Right hindlimb (tissue), 1 donor: ENCODE measurements at places on chromosomes 3 and 15.

GRCh38 chr15:70016511-70016994 is 81.2 kb downstream of the TLE3 start:
- DNase-seq, result no peak

GRCh38 chr3:56799251-56799882 is 2.4 kb downstream of the ARHGEF3 start:
- no peak for DNase-seq

DNA sequence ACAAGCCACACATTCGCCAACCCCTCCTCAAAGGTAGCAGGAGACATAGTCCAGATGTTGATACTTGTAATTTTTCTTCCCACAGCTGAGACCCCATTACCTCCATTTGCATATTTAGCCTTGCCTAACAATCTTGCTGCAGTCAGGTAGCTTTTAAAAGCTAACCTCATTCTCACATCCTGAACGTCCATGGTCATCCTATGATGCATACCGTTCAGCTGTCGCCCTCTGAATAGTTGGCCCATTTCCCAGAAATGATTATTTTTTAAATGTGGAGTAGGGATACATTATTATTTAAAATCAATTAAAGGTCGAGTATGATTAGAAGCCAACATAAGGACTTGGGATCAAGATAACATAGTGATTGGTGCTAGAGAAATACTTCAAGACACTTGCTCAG is 165.0 kb downstream of the MEX3B start:
- no peak for DNase-seq

DNA sequence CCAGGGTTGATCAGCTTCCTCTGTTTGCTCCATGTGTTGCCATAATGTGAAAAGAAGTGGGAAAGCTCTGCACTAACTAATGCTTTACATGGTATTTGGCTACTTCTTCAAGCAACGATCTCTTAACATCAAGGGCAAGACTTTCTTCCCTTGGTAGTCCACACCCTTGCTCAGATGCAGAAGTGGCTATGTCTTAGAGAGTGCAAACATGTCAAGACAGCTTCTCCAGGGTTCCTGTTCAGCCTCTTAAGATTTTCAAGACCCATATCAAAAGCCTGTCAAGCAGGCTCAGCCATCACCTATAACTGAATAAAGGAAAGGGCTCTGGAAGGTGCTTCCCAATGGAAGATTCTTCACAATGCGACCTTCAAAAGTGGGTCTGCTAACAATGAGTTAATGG is 64.8 kb upstream of the CSTA start:
- DNase-seq, result no peak

- DNase-seq, result no peak
Measured at GRCh38 chr3:31008994-31009393, 114.5 kb upstream of the GADL1 start.

GRCh38 chr15:64746356-64746755 is 29.0 kb downstream of the RBPMS2 start:
- no peak for DNase-seq

GRCh38 chr3:159855599-159856346 is 132.9 kb upstream of the IL12A start:
- no peak for DNase-seq

- DNase-seq, result no peak
Measured at GRCh38 chr15:82936966-82937711, 15.4 kb downstream of the HOMER2 start.

GRCh38 chr3:122353215-122353614 is 28.2 kb downstream of the CSTA start:
- peak; percentile 53 for DNase-seq

GRCh38 chr3:10234526-10235230 is 13.6 kb upstream of the TATDN2 start:
- no peak for DNase-seq

DNA sequence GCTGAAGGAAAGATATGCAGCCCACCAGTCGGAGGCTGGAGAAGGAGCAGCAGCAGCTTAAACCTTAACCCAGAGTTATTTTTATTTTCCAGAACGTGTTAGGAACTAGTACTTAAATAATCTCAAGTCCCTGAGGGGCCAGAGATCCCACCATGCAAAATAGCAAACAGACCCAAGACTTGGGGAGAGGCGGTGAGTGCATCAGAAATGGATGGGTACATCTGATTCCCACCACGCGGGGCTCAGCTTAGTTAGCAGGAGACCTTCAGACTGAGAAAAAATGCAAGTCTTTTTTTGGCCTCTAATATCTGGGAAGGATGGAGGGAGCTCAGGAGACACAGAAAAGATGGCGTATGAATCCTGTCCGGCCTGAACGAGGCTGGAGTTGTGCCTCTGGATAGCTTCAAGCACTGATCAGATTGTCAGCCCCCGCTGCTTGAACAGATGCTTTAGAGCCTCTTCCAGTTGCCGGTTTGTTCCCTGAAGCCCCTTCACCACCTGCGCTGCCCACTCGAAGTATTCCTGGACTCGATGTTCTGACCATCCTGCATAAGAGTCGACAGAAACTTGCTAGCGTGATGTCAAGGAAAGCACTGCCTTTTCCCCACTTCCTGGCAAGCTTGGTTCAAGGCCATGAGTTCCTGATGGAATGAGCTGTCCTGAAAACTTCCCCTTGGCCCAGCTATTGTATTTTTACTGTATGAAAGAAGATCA is 1.3 kb downstream of the HDDC3 start:
- no peak for DNase-seq

- DNase-seq, result no peak
Measured at GRCh38 chr15:100833417-100834389, 45.9 kb upstream of the ALDH1A3 start.

DNA sequence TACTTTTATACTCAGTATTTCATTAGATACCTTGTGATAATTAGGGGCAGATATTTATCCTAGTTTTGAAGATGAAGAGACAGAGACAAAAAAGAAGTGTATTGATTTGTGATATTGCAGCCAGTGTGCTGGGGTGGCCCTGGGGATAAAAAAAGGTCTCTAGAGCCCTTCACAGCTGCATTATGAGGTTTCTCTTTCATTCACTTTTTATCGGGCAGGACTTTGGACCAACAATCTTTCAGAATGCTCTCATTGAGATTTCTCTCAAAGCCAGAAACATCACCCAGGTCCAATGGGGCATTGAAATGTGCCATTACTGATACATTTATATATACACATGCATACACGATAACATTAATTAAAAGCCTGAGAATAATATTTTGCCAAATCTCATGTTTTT is 20.5 kb upstream of the SELENOT start:
- DNase-seq, result no peak

DNA sequence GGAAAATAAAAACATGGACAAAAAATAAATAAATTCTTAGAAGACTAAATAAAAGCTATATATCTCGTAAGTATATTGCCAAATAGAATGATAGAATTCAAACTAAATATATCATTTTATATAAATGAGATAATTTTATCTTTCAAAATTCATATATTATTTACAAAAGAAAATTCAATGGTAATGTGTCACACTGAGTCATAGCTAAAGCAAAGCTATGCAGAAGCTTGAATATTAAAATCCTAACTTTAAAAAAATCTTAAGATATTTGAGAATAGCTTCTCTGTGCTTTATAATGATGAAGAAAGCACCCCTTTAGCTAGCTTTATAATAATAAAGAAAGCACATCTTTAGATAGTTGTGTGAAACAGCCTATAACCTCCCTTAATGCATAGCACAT is 1010.8 kb downstream of the OTOL1 start:
- DNase-seq, result no peak

- peak; percentile 17 for DNase-seq
Measured at GRCh38 chr15:89812011-89812846, 2.4 kb downstream of the ANPEP start.

- DNase-seq, result no peak
Measured at GRCh38 chr15:67569668-67570067, 27.2 kb downstream of the MAP2K5 start.

- DNase-seq, result no peak
Measured at GRCh38 chr3:6915898-6916297, 55.0 kb downstream of the GRM7 start.

DNA sequence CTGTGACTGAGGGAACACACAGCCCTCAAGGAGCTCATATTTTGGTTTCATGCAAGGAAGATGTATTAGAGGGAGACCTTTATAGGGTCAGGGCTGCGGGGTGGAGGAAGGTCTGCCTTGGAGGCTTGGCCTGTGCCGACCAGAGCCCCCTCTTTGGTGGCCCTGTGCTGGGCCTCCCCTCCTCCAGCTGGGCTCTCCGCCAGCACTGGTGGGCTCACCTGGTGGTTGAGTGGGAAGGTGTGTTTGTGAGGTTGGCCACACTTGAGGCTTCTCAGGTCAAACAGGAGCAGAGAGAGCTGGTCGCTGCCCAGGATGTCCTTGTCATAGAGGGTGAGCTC is 2.6 kb downstream of the PLA2G4F start:
- DNase-seq, result no peak

DNA sequence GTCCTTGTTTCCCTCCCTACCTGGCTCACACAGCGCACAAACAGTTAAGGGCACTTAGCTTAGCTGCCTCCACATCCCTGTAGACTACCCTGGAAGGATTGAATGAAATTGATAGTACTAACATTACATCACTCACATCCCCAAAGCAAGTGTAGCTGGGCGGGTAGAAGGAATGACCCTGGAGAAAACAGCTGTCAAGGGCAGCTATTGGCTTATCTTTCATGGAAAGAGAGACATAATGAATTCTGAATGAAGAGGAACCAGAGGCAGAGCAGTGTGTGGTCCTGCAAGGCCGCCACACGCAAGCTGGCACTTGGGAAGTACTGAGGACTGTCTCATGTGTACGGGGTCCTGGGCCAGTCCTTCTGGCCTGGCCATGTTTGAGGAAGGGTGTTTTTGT is 369.6 kb upstream of the RGMA start:
- DNase-seq, result no peak

DNA sequence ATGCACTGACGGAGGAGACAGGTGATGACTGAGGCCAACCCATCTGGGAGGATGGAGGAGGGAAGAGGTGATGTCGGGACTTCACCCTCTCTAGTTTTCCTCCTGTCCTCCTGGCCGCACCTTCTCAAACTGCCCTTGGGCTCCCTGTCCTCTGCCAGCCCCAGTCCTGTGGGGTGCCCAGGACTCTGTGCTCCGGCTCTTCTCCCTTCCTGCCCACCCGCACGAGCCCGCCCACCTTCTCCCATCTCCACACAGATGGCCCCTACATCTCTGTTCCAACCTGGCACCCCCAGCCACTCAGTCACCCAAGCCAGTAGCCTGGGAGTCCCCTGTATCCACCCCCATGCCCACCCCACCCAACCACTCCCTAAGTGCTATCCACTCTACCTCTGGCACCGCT is 206.7 kb upstream of the LINGO1 start:
- peak; percentile 4 for DNase-seq

DNA sequence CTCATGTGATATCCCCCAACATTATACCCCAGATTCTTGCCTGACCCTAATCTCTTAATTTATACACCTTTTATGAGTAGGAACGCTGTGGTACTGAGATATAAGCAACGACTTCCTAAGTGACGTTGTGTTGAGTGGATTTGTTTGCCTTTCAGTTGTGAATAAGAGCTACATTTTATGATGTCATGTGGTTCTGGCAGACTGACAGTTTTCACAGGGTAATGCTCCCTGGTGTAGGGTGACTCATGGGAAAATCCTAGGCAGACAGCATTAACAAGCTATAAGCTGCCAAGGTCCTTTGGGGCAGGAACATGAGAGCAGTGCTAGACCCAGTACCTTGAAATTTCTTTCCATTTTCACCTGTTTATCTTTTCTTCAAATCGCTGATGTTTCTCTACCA is 11.2 kb downstream of the C3orf52 start:
- DNase-seq, result no peak

DNA sequence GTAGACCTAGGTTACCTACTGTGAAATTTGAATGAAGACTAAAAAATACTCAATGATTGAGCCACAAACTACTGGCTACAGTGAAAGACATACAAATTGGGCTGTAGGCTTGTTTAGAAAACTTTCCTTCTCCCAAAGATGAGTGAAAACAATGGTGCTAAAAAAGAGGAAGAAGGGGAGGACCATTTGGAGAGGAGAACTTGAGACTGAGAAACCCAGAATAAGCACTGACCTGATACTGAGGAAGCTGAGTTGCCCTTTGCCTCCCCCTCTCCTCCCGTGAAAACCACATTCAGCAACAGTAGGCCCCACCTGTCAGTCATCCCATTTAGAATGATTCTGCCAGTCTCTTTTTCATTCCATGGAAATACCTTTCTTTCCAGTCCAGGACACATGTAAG is 484.0 kb upstream of the TGFBR2 start:
- no peak for DNase-seq

- DNase-seq, result no peak
Measured at GRCh38 chr3:153373606-153374005, 211.6 kb downstream of the RAP2B start.

DNA sequence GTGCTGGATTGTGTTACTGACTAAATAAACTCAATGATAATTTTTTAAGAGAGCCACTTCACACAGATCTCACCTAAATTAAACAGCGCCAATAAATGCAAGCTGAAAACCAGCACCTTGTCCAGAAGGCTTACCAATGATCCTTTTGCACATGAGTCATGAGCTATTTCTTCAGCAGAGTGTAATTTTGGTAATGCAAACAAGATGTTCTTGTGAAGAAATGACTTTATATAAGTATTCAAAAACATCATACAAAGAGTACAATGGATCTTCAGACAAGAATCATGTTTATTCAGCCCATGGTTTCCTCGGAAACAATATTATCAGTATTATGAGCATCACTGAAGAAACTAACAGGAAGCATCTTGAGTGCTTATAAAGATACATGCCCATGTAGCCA is 263.8 kb upstream of the UBE2E2 start:
- no peak for DNase-seq

DNA sequence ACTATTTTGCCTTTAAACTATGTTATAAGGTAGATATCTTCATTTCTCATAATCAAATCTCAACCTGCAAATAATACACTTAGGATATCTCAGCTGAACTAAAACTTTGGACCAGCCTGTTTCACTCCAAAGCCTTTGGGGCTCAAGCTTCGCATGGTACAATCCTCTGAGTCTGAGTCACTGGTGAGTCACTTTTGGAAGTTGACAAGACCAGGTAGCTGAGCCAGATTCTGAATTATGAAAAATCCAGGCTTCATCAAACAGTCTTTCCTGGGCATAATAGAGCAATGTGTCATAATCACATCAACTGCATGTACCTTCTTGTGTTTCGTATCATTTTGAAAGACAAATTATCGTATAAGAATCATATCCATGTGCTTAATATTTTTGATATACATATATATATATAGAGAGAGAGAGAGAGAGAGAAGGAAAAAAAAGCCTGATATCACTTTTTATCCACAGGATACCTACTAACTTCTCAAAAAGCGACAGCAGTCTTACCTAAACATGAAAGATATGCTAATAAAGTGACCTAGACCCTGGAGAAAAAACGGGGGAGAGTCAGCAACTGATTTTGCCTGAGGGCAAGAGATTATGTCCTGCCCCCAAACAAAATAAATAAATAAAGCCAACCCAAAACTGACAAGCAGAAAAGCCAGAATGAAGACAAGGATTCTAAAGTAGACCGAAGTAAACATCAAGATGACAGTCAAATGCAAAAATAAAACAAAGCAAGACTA is 263.9 kb upstream of the TGFBR2 start:
- peak; percentile 27 for DNase-seq

DNA sequence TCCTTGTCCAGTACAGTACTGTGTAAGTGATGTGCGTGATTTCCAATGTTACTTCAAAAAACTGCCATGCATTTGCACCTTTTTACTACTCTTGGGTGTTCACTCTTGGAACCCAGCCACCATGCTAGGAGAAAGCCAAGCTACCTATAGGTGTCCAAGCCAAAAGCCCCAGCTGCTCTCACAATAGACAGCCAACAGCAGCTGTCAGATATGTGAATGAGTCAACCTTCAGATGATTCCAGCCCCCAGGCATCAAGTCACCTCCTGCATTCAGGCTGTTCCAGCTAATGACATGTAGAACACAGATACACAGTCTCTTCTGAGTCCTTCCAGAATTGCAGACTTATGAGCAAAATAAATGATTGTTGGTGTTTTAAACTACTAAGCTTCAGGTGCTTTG is 417.7 kb upstream of the TGFBR2 start:
- DNase-seq, result peak; percentile 36
